ENCODE measurements at places on chromosomes 3 and 15. TPM values are rescaled to one million over a fixed set of nuclear protein-coding genes. Genes with fewer than 3 reads are reported as not detected.
A peak's percentile ranks its signal among the peaks of the same experiment; 100 is the strongest.

SST gene
- polyA plus RNA-seq = not detected

- DNase-seq = no peak
These were observed 10.9 kb downstream of the SEMA3F start for GRCh38 chr3:50165910-50166538.

AQP9 gene
- 0.33 TPM for polyA plus RNA-seq

IL17RB gene
- 2.8 TPM for polyA plus RNA-seq

MYZAP gene
- not detected for polyA plus RNA-seq

DNA sequence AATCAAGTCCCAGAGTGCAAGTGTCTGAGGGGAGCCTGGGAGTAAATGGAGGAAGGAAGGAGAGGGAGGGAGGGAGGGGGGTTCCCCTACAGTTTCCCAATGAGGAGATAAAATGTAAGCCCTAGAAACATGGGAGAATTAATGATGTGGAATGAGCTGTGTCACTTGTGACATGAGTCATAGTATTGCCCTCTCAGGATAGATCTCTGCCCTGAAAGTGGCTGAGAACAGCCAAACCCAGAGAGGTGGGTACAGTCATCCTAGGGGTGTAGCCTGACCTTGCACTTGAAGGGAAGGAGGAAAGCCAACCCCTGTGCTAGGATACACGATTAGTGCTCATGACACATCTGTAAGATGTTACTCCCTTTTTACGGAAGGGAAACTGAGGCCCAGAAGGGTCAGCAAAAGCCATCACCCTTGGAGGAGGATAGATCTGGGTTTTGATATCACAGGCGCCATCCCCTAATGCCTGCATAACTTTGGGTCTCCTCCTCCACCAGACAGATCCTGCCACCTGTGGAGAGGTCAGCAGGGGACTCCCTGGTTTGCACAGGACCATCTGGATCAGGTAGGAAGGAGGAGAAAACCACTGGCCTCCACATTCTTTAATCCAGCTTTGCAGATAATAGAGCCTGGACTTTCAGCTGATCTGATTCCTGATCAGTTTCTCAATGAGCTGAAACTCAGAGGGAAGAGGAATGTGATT, 23.1 kb upstream of the USP3 start:
- DNase-seq = no peak

DNA sequence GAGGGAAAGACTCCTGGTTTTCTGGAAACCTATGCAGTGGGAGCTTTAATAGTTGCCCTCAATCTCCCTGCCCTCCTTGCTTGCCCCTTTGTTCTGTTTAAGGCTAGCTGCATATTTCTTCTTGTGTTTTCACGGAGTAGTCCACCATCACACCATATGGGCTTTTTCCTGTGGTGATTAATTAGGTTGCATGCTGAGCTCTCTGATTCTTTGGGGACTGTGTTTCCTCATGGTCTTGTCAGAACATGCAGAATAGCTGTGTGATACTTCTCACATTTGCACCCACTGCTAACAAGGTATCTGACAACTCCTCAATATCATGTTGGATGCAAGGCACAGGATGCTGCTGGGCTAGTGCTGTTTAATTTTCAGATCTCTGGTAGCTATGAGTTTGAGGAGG, 139.6 kb downstream of the PTPRG start:
- no peak for DNase-seq

- DNase-seq = no peak
These were observed 14.0 kb downstream of the DNAH12 start for GRCh38 chr3:57530071-57530608.

BTLA gene
- not detected for polyA plus RNA-seq

GRCh38 chr15:86830304-86830703, 750.6 kb downstream of the AGBL1 start:
- DNase-seq = no peak

- DNase-seq = peak; percentile 6
These were observed 36.3 kb upstream of the PPM1L start for GRCh38 chr3:160719710-160720109.

DNA sequence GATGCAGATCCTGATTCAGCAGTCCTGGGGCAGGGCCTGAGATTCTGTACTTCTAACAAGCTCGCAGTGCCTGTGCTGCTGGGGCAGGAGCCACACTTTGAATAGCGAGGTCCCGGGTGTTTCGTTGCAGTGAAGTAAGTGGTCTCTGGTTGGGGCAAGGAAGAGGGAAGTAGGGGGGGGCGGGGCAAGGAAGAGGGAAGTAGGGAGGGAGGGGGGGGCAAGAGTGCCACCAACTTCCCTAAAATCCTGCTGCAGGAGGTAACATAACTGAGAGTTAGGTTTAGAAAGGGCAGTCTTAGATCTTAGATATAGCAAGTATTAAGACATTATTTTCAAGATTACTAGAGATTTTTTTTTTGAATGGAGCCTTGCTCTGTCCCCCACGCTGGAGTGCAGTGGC, 35.5 kb downstream of the CRTAP start:
- DNase-seq = no peak

- no peak for DNase-seq
These were observed 812.3 kb downstream of the NSUN3 start for GRCh38 chr3:94875149-94875548.

LSM3 gene
- 75.1 TPM for polyA plus RNA-seq

GRCh38 chr3:79306934-79307570, 460.7 kb downstream of the ROBO1 start:
- DNase-seq = no peak

- no peak for DNase-seq
These were observed 102.8 kb downstream of the RFTN1 start for GRCh38 chr3:16410659-16411058.

GRCh38 chr3:141796889-141797781, 33.9 kb downstream of the GRK7 start:
- DNase-seq = no peak

- DNase-seq = no peak
These were observed 606 bp downstream of the EIF2A start for GRCh38 chr3:150547045-150547741.

DNA sequence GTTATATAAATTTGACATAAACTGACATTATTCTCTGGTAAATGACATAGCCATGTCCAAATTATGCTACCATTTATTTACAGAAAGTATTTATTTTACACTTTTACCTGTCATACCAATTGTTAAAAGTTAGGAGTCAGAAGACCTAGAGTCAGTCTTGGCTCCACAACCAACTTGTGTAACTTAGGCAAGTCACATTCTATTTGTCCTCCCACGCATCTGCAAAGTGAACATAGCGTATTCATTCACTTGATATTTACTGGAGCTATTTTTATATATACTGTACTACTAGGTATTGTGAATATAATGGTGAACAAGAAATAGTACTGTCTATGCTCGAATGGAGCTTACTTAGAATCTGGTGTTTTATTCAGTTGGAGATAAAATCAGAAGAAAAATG, 78.7 kb downstream of the ZNF280D start:
- DNase-seq = no peak

COLQ gene
- polyA plus RNA-seq = 0.25 TPM

- DNase-seq = no peak
These were observed 3.7 kb upstream of the PLXNB1 start for GRCh38 chr3:48433472-48434118.

BLM gene
- polyA plus RNA-seq = 22.6 TPM

DNA sequence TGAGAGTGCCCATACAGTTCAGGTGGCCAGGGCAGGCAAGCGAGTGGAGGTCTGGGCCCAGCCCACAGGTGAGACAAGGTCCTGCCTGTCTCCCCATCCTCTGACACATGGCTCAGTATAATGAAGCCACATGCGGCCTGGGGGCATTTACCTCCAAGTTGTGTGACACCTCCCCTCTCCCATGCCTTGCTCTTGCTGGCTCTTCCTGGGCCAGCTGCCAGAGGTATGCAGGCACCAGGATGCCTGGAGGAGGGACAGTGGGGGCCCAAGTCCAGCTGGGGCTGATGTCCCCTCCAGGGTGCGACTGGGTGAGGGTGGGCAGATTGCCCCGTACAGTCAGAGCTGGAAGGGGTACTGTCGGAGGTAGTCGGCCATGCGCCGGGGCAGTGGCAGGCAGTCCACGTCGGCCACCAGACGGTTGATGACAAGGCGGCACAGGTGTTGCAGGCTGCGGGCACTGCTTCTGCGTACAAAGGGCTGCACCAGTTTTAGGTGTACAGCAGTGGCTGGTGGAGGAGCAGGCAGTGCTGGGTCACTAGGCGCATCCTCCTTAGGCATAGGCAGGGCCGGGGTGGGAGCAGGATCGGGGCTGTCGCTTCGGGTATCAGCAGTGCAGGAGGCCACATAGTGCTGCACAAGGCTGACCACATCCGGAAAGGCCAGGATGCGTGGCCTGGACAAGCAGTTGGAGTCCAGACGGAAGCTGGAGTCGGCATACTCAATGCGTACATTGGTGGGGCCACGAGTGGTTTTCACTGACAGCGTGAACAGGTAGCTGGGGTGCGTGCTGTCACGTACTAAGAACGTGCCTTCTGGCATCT, 4.1 kb downstream of the CISH start:
- DNase-seq = no peak

EMC7 gene
- polyA plus RNA-seq = 64.3 TPM

All from K562 (cell line).